ENCODE measurements at places on chromosomes 6 and 20. TPM values are rescaled to one million over a fixed set of nuclear protein-coding genes. Genes with fewer than 3 reads are reported as not detected.

MACROD2 gene
- polyA plus RNA-seq, result 0.46 TPM

SNAP91 gene
- 1.4 TPM for polyA plus RNA-seq

CLPSL1 gene
- polyA plus RNA-seq, result not detected

ZBTB9 gene
- polyA plus RNA-seq, result 4.7 TPM

PRELID3B gene
- polyA plus RNA-seq, result 14.9 TPM

SGK2 gene
- 0.21 TPM for polyA plus RNA-seq

ENPP4 gene
- 1.5 TPM for polyA plus RNA-seq

CLVS2 gene
- polyA plus RNA-seq, result not detected

GRCh38 chr6:163180874-163181541, 233.5 kb upstream of the QKI start:
- peak; percentile 71 for DNase-seq

DNA sequence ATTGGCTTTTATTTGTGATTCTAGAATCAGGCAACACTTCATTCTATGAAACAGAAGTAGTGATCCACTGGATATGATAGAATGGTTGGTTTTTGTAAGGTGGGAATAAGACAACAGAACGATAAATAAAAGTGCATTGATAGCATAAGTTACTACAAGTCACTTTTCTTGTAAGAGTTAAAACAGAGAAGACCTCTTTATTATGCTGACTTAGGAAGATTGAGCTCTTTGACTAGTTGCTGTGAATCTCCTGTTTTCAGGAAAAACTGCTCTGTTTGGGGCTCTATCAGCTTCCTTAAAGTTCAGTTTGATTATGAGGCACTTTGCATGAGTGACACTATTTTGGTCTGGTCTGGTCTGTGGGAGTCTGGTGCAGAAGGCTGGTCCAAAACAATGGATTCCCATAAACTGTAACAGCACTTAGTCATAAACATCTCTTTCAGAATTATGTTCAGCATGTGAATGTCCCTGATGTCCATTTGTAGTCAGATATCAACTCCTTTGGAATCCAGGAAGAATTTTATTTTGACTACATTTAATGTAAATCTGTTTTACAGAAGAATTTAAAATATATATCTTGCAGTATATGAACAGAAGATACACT, 35.0 kb upstream of the DSE start:
- no peak for DNase-seq

- DNase-seq, result no peak
Measured at GRCh38 chr6:157361886-157362285, 19.1 kb upstream of the ZDHHC14 start.

DNA sequence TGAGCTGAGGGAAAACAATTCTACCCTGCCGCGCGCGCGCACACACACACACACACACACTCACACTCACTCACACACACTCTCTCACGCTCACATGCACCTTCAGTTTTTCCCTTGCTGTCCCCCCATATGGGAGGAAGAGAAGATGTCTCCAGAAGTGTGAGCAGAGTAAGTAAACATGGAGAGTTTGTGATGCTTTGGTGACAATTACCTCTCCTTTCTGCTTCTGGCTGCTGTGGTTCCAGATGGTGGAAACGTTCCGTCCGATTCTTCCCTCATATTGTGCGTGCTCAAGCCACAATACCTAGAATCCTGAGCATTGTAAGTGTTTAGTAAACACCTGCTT, 86.7 kb downstream of the LINC00237 start:
- no peak for DNase-seq

DNA sequence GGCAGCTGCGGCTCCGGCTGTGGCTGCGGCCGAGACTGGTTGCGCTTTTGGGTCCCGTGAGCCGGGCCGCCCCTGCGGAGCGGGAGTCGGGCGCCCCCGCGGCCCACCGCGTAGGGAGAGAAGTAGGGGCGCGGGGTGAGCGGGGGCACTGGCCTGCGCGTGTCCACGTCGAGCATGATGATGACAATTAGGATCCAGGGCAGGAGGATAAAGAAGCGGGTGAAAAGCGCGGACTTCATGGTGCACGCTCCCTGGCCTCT, 739 bp downstream of the B3GAT2 start:
- no peak for DNase-seq

GRCh38 chr6:138129190-138129589, 22.0 kb upstream of the PERP start:
- DNase-seq, result no peak

DNA sequence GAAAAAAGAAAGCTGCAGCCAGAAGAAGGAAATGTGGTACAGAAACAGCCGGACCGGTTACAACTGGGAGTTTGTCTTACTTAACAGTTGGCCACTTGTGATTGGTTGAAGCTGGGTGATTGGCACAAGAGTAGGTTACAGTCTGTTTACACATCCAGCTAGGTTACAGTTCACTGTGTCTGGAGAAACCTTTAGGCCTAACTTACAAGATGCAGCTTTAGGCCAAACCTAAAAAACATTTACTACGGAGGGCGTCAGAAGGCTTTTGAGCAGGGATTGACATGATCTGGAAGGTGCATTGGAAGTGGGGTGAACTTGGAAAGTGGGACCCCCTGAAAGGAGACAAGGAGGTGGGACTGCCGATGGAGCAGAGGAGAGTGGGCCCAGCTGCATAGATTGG, 122.3 kb downstream of the BANF2 start:
- DNase-seq, result no peak

DNA sequence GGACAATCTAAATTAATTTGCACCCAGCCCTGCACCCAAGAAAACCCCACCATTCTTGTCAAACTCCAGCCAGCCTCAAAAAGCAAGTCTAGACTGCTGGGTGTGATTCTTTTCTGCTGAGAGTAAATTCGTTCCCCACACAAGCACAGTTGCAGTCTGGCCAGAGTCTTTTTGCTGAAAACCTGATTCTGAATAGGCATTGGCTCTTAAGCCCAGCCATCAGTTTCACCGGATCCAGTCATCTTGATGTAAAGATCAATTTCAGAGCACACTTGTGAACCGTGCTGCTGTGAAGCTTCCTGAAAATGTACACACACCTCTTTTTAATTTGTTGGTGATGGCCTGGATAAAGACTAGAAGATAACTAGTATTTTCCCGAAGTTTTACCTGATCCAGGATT, 159.4 kb upstream of the GGTLC1 start:
- no peak for DNase-seq

DNA sequence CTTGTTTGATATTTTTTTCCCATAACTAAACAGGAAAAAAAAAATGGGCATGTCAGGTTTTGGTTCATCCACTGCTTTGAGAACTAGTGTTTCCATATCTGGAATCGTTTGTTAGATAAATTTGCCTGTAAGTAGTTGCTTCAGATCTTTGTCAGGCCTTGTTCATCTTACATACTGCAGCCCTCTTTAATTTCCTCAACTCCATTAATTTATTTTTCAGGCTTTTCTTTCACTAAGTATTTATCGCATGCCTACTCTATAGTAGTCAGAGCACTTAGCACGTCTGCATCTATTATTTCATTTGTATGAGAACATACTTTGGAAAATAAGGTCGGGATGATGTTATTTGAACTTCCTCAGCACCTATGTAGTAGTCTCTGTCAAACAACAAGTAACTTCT, 80.9 kb downstream of the CAP2 start:
- DNase-seq, result no peak

DNA sequence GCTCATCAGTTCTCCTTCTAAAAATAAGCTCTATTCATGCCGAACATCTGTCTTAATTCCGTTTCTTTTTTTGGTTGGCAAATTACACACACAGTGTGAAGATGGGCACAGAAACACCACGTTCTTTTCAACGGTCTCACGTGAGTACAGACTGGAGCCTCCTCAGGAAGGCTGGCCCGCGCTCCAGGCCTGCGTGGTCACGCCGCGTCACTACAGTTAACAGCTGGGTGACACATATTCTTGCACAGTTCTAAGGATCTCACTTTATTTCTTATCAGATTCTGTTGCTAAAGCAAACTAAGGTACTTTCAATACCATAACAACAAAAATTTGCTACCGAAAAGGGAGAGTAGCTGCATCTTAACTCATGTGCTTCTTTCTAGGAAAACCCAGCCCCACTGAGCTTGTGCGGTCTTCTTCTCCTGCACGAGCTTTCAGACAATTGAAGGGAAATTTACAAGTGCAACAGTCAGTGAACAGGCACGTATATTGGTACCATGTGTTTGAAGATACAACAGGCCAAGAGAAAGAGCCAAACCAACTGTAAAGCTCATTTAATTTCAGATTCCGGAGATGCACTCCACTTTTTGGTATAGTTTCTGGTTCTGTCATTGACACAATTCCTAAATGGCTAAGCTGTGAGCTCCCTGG, 55.6 kb upstream of the MPC1 start:
- DNase-seq, result no peak

GRCh38 chr20:16292226-16292880, 280.9 kb downstream of the KIF16B start:
- no peak for DNase-seq

DNA sequence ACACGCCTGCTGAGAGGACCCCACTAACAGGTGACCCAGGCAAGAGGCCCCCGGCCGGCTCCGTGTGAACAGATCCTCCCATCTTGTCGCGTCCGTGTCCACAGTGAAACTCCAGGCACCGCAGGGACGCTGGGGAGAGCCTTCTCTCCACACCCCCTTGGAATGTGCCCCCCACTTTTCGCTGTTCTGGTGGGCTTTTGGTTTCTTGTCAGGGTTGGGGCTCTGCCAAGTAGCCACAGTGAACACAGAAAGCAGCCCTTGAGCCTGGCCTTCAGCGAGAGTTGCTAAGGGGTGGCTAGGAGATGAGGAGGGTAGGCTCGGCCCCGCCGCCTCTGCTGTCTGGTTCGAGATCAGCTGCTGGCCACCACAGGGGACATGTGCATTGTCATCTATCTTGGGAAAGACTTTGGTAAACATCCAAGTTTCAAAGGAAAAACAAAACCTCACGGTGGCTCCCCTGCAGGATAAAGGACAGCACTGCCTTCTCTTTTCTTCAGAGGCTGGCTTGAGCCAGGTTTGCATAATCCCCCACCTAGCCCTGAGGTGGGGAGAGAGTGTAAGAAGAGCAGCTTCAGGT, 22.7 kb downstream of the SYNDIG1 start:
- no peak for DNase-seq

DNA sequence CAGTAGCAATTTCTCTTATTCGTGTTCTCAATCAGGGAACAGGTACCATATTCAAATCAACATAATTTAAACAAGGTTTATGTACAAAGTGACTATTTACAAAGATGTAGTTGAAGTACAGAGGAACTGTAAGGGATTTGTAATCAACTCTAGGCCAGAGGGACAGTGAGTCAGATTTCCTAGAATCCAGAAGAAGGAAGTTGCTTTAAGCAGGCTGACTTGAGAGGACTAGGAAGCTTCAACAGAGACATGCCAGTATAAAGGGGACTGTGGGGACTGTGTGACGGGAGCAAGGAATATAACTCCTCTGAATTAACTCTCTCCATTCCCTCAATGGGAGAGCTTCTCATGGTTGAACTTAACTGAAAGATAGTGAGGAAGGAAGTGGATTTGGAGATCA, 427.4 kb upstream of the JAG1 start:
- DNase-seq, result peak; percentile 78

DNA sequence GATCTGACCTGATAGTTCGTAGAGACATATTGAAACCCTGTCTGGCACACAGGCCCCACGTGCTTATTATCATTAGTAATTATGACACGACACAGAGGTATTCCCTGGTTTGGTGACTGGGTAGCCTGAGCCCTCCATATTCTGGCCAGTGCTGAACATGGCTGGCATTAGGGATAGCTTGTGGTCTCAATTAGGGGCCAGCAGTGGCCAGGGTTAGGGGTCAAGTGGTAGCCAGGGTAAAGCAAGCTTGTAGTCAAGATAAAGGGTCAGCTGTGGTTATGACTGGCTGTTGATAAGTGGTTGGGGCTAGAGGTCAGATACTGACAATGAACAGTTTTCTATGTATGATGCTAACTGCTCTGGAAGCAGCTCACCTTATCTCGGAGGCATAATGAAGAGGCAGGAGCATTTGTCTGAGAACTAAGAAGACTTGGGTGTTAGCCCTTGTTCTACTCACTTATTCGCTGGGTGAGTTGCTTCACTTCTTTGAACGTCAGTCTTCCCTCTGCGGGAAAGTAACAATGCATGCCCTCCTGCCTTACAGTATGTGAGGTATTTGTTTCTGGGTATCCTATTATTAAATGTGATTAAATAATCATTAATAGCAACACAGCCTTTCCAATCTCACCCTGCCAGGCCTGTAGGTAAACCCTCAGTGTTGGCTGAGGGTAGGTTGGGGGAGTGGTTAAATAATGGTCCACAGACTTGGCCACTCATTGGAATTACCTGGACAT, 66.7 kb downstream of the VEGFA start:
- no peak for DNase-seq

DNA sequence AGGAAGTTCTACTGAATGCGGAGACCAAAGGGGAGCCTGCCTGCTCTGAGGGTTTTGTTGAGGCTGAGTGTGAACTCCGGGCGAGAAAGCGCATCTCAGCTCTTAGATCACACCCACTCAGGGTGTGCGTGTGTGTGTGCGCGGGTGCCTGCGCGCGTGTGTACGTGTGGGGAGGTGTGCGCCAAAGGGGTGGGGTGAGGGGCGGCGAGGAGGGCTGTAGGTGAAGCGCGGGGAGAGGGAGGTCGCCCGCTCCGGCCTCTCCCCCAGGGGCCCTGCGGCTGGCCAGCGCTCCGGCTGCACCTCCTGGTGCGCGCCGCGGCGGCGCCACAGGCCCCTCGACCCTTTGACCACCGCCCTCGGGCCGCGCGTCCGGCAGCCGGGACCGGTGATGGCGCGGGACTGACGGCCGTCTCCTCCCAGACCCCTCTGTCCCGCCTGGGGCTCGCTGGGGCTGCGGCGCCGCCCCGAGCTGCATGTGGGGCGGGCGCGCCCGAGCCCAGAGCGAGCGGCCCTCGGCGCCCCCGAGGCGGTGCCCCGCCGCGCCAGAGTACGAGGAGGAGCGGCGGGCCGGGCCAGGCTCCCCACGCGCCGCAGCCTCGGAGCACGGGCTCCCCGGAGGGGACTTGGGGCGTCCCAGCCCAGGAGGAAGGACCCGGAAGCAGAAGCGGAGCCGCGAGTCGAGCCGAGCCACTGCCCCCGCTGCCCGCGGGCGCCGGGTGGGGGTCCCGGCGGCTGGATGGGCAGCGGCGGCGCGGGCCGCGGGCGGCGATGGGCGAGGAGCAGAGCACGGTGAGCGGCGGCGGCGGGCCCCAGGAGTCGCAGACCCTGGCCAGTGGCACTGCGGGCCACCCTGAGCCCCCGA, at the start of gene RNF217:
Gene RNF217, plus strand, starts transcription at position 661 of the 862 bp plus-strand sequence. Its CDS starts 108 bp downstream, at position 769.
- peak; percentile 75 for DNase-seq

DNA sequence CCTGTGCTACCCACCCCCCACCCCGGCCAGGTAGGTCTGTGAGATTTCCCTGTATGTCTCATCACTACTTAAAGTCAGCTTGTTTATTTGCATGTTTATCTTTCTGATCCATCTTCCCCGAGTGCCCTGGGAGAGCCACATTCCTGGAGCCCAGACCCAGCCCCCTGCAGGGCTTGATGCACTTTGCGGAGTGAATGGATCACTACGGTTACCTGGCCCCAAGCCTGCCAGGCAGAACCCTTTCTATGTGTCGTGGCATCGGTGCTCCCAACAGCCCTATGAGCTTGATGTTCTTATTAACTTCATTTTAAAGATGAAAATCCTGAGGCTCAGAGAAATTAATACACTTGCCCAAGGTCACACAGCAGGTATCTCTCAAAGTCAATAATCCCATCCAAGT, 13.6 kb upstream of the SLCO4A1 start:
- no peak for DNase-seq

Data from endothelial cell of umbilical vein (primary cell).